Skin of body (tissue), 3 donors: ENCODE measurements at places on chromosomes 12 and 14.

- no peak for DNase-seq
These were observed 46.5 kb upstream of the GZMB start for GRCh38 chr14:24680516-24680915.

DNA sequence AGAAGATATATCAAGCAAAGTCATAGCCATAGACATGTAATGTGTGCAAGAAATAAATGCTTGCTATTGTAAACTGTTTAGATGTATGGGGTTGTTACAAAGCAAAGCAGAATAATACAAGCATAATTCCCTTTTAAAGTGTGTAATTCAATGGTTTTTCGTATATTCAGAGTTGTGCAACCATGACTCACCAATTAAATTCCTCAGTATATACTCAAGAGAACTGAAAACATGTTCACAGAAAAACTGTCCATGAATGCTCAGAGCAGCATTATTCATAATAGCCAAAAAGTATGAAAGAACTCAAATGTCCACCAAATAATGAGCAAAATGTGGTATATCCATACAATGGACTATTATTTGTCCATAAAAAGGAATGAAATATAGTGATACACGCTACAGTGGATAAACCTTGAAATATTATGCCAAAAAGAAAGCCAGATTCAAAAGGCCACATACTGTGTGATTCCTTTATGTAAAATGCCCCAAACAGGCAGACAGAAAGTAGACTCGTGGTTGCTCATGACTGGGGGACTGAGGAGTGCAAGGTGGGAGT, 9.3 kb downstream of the GXYLT1 start:
- no peak for DNase-seq

- no peak for DNase-seq
These were observed 17.1 kb upstream of the EMP1 start for GRCh38 chr12:13179211-13180074.

GRCh38 chr12:74365178-74365964, 172.3 kb upstream of the ATXN7L3B start:
- DNase-seq, result no peak

GRCh38 chr14:96129128-96129736, 75.4 kb upstream of the BDKRB2 start:
- no peak for DNase-seq

DNA sequence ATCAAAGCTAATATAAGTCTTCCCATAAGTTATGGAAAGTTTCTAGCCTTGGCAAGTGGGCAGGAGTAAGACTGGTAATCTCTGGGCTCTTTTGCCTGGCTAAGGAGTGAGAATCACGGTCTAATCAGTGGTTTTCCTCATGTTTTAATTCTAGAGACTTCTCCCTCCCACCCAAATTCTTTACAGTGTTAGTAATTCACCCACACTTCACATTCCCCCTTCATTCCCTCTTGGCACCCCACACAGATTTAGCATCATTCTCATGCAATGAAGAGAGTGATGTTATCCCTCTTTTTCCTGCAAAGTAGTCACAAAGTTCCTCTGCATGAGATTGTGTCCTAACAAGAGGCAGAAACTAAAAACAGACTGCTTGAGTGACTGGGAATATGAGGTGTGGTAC, 28.6 kb upstream of the CACNA2D4 start:
- DNase-seq, result peak; percentile 19

GRCh38 chr14:105314287-105315200, at the start of gene PACS2:
PACS2 (plus strand) TSS chr14:105314748; CDS start chr14:105314919, 171 bp downstream.
- DNase-seq, result peak; percentile 77

GRCh38 chr14:100065111-100065871, at the start of gene EVL:
EVL (plus strand) TSS chr14:100065422; CDS start chr14:100065501, 79 bp downstream.
- no peak for DNase-seq

DNA sequence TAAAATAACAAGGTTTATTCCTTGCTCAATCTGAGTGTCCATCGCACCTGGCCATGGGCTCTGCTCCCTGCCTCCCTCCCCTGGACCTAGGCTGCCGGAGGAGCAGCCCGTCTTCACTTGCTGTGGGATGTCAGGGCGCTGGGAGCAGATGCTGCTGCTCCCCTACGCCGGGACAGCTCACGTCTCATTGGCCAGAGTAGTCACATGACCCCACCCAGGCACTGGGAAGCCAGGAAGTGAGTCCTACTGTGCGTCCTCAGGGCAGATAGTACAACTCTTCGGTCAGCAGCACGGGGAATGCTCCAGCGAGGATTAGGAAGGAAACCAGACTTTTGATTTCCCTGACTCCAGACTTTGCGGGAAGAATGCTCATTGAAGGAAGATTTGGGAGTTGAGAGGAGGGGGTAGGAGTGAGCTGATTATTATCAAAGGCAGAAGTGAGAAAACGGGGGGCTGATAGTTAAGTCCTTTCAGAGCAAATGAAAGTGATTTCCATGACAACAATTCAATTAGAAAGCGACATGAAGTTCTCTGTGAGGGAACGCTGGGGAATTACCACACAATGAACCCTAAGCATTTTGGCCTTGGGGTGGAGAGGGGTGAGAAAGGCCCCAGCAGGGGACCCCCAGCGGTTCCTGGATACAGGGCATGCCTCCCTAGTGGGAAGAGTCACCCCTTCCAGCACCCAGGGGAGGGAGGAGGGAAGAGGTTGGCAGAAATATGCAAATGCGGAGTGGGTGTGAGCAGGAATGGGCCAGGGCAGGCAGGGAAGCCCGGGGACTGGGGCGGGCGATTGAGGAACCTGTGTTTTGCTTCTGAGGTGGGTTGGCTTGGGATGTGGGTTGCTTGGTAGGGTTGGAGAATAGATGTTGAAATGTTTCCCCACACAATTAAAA, 215.5 kb downstream of the AACS start:
- no peak for DNase-seq

- DNase-seq, result no peak
These were observed 145.8 kb downstream of the KIF26A start for GRCh38 chr14:104284107-104284592.
